Activated CD4-positive, alpha-beta T cell treated with anti-CD3 and anti-CD28 coated beads, Interleukin-10, Interleukin-2, amounts not matched to agents 100 ng/mL and 50 ng/mL, durations not matched to agents 16 hours and 8 hours (primary cell): ENCODE measurements at places on chromosomes 7 and 10.
A peak's percentile ranks its signal among the peaks of the same experiment; 100 is the strongest.

DNA sequence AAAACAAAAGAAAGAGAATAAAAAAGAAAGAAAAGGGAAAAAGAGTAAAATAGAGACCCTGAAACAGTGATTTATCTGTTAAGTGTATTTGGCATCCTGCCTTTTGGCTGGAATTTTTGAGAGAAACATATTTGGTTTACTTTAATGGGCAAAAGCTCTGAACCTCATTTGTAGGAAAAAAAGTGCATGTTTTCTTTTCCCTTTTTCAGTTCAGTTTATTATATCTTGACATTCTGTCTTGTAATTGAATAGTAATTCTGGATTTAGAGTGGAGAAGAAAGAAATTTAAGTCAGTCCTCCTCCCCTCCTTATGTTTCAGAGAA, 69.5 kb downstream of the ARID5B start:
- no peak for DNase-seq

GRCh38 chr7:41375582-41375981, 327.3 kb downstream of the INHBA start:
- DNase-seq = no peak

- DNase-seq = no peak
These were observed 64.1 kb downstream of the WDR37 start for GRCh38 chr10:1120306-1120705.

DNA sequence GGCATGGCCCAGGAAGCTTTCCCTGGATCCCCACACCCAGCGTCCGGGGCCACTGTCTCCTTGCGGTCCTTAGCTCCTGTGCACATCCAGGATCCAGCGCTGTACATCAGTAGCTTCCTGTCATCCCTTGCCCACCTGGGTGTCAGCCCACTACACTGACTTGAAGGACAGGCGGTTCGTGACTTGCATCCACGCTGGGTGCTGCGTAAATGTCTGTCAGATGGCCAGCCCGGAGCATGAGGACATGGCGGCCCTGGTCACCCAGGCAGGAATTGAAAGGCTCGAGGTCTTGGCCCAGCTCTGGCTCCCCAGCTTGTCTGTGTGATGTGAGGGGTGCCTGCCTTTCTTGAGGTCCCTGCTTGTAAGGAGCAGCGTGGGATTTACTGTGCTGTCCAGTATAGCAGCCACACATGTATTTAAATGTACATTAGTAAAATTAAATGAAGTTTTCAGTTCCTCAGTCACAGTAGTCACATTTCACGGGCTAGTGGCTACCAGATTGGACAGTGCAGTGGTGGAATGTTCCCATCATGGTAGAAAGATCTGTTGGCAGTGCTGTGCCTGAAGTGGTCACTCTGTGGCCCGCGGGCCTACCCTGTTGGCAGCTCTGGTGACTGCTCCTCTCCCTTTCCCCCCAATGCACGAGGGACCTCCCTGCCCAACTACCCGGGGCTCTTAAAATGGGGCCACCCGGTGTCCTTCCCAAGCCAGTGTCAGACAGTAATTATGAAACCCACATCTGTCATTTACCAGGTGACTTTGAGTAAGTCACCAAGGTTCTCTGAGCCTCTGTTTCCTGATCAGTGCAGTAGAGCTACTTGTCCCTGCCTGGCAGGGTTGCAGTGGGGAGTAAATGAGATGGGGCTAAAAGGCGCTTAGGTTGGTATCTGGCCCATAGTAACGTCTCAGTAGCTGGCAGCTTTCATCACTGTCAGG, 97.8 kb upstream of the PPIF start:
- DNase-seq = peak; percentile 86

DNA sequence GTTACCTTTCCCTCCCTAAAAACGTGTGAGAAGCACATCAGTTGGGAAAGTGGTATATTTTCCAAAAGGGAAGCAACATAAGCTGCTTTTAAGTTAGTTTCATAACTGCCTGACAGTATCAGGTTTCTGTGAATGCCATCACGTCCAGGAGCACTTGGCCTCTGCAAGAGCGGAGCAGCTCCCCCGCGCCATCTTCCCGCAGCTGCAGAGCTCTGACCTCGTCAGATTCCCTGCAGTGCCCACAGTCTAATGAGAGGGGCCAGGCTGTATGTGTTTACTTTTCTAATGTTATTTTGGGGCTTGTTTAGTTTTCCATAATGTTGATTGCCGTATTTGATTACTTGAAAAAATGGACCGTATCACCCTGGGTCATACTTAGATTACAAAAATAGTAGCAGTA, 74.2 kb downstream of the MGMT start:
- DNase-seq = no peak

DNA sequence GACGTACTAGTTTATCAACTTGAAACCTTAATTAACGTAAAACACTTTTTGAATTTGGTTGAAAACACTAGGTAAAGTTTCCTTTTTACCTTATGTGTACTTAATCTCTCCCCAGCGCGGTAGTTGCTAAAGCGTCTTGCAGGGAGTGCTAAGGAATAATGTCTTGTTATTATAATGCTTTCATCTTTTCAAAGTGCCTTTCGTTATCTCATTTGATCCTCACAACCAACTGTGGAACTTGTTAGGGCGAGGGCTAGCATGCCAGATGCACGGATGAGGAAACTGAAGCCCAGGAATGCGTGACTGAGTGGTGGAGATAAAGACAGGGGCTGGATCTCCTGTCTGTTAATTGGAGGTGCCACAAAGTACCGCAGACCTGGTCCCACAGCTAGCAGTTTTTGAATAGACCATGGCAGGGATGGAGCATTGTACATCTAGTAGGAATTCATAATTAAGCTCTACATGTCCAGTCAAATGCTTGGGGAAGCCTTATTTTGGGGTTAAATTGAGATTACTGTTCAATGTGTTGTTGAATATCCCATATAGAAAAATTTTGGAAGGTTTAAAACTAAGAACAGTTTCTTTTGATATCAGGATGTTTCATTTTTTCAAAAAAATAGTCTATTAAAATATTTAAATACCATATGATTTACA, 234.3 kb downstream of the SH2D4B start:
- no peak for DNase-seq
